ENCODE measurements at places on chromosomes 13 and 19.

DNA sequence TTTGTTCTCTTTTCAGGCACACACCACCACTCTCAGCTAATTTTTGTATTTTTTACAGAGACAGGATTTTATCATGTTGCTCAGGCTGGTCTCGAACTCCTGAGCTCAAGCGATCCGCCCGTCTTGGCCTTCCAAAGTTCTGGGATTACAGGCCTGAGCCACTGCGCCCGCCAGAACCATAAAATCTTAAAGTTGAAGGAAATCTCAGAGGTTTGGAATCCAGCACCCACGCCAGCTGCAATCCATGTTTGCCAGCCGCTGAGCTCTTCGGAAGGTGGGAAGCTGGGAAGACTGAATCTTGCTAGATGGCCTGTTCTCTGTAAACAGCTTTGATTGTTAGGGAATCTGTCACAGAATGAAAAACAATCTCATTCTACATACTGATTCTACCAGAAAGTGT lies 38.5 kb downstream of the SPATA13 start:
- no peak for DNase-seq

- DNase-seq = no peak
Measured at GRCh38 chr13:99044764-99045163, 66.9 kb upstream of the DOCK9 start.

DNA sequence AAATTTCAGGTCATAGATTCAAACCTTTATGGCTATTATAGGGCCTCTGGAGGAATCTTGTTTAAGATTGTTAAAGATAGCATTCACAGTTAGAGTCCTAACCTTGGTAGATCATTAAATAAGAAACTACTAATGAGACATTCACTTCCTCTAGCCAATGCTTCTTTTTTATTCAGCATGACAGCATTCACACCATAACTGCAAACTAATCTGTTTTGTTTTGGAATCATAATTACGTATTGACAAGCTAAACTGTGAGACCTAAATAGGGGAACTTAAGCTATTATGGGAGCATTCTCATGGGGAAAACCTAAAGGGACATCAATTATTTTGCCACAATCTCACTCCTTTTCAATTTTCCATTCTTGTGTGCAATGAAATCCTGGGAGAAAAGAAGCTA lies 653.8 kb downstream of the PCDH9 start:
- DNase-seq = no peak

DNA sequence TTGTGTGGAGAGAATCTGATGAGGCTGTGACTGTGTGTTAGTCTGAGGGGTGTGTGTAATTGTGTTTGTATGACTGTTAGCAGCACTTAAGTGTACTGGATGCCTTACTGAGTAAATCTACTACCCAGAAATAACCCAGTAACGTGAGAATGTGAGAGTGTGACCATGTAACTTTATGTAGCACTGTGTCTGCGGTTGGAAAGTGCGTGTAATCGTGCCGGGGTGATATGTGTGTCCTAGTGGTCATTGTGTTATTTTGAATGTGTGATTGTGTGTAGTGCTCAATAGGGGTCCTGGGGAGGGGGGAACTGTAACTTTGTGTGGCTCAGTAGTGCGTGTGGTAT lies 550 bp downstream of the ZNF383 start:
- DNase-seq = no peak

DNA sequence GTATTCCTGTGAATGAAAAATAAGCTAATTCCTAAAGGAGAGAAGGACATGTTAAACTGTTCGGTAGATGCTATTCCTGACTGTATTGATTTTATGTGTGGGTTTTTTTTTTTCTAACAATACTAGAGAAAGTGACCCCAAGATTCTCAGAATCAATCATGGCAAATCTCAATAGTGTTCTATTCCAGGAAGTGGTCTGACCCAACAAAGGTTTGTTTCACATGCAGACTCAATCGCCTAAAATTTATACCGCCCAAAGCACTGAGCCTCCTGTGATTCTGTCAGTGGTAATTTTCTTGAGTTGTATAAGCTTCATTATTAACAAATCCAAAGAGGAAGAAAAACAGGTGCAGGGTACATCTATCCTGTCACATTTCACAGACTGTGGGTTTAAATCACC lies 293.7 kb downstream of the SUCLA2 start:
- DNase-seq = no peak

GRCh38 chr19:50952910-50953309 lies at the start of gene KLK5:
Gene KLK5, minus strand, starts transcription at chr19:50953038. Its CDS starts 381 bp downstream, at chr19:50952657.
- DNase-seq = no peak

DNA sequence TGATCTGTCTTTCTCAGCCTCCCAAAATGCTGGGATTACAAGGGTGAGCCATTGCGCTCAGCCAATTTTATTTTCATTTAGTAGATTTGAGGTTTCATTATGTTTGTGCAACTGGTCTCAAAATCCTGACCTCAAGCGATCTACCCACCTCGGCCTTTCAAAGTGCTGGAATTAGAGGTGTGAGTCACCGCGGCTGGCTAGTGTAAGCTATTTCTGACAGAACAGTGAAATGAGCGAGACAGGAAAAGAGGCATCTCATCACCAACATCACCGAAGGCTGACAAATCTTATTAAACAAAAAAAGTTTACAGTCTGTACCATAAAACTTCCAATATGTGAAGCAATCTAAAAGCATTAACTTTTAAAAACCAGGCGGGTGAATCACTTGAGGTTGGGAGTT lies 12.2 kb upstream of the ZNF888 start:
- DNase-seq = no peak

GRCh38 chr19:13024126-13024950 lies 29.1 kb downstream of the NFIX start:
- no peak for DNase-seq

DNA sequence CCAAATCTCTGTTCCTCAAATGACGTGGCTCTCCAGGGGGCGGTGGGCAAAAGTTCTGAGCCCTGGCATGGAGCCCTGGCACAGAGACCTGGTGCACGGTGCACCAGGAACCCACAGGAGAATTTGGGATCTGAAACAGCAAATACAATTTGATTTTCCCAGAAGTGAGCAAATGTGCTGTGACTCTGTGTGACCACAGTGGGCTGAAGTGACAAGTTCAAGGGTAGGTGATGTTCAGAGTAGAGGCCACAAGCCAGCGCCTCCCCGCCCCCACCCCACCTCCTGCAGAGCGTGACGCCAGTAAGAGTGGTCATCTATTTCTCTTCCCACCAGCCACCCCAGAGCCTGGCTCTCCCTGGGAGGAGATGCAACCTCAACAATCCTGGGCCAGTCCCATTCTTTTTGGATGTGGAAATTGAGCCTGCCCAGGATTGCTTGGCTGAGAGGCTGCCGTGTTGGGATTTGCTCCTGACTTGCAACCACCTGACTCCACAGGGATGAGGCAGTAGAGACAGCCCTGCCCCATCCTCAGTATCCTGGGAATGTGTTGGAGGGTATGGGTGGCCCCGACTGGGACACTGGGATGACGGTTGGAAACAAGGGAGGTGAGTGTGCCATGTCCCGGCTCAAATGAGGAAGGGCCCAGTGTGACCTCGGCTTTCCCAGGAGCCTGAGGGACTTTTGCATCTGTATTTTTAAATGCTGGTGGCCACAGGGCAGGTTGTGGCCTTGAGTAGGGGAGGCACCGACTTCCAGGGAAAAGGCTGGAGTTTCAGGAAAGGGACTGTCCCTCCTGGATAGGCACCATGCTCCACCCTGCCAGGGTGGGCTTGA lies 11.1 kb upstream of the BCL3 start:
- DNase-seq = no peak

DNA sequence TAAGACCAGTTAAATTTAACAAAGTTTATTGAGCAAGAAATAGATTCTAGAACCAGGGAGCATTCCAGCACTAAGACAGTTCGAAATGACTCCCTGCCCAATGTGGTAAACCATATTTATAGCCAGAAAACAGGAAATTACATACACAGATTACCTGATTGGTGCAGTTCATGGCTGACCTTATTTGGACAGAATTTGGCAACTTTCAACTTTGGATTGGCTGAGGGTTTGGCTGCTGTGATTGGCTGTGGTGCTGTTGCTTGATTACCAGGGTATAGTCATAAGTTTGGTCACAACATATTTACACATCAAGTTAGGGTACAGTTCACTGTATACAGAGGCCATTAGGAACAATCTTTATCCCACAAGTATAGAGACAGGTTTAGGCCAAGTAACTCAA lies 984.8 kb upstream of the MIR17HG start:
- no peak for DNase-seq

DNA sequence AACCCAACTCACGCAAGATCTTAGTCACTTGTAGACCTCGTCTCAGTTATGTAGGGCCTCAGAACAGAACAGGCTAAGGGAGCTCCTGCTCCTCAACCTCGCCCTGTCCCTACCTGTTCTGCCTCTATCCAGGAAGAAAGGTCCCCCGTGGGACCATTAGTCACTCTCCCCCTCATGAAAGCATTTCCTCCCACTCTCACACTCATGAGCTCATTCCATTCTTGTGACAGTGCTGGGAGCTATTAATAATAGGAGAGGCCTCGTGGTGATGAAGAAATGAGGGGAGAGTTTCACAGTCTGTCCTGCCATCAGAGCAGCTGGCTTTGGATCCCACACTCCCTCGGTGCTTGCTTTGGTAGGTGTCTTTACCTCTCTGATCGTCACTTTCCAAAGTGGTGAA lies 10.2 kb downstream of the PPP2R1A start:
- no peak for DNase-seq

DNA sequence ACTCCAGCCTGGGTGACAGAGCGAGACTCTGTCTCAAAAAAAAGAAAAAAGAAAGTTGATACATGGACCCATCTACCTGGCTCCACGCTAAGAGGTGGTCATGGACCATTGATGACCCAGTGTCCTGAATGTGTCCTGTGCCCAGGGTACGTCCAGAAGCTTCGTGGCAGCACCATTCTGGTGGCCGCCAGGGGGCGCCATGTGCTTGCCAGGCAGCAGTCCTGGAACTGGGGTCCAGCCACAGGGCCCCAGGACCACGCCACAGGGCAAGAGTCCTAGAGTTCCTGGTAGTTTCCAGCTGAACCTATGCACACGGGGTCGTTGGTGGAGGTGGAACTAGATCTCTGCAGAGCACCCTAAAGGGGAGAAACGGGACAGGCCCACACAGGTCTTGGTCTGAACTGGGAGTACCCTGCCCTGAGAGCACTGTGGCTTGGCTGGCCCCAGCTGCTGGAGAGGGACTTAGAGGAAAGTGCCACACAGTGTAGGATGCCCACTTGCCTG lies 19.9 kb upstream of the FBXO27 start:
- DNase-seq = peak; percentile 67

GRCh38 chr19:28736528-28736927 lies 476.4 kb downstream of the UQCRFS1 start:
- no peak for DNase-seq

- DNase-seq = peak; percentile 69
Measured at GRCh38 chr19:7705387-7706187, 3.7 kb upstream of the FCER2 start.

GRCh38 chr13:112819111-112819510 lies 129.3 kb downstream of the ATP11A start:
- no peak for DNase-seq

GRCh38 chr19:7993560-7993959 lies 11.9 kb downstream of the ELAVL1 start:
- DNase-seq = no peak

GRCh38 chr13:58254943-58255342 lies 623.4 kb downstream of the PCDH17 start:
- DNase-seq = no peak

DNA sequence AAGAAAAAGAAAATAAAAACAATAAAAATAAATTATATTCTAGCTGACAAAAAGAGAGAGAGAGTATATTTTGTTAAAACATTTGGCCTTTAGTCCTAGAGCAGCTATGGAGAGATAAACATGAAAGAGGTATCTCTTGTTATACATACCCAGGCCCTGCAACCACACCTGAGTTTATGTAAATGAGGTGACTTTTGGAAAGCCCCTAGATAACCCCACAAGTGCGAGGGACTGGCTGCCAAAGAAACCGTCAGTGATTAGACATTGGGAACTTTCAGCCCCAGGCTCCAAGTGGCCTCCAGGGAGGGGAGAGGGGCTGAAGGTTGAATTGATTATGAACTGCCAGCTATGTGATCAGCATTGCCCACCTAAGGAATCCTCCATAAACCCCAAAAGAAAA lies 2.1 kb upstream of the NLRP7 start:
- DNase-seq = no peak

DNA sequence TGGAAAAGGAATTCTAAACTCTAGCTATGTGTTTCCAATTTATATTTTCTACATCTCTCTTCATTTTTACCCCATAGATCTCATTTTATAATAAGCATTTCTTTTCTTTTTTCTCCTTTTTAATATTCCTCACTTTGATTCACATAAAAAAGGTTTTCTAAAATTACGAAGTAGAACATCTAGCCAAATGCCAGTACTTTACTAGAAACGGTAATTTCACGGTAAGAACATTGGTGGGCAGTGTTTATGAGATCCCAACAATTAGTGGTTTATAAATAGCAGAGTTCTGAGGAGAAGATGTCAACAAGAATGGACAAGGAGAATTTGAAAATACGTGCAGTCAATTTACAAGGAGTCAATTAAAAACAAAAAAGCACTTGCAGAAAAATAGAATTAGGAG lies 94.8 kb downstream of the PCDH9 start:
- no peak for DNase-seq

GRCh38 chr13:107767119-107767518 lies 448.2 kb downstream of the LIG4 start:
- DNase-seq = no peak

- DNase-seq = peak; percentile 81
Measured at GRCh38 chr13:91347996-91348905, 764 bp downstream of the MIR17HG start.

- no peak for DNase-seq
Measured at GRCh38 chr13:61833228-61833627, 417.6 kb upstream of the PCDH20 start.

DNA sequence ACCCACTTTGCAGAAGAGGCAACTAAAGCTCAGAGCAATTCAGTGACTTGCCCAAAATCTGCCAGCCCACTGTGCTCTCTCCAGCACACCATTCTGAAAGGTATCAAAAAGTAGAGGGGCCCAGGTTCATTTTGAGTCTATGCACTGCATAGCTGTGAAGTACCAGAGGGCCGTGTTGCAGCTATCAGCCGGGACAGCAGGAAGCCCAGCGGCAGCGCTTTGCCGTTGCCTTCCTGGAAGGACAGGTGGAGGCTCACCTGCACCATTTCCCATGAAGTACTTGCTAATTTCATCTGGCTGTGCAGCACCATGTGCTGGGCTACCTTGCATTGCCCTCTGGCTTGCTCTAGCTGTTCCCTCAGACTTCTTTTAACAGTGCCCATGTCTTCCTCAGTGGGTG lies 2.7 kb upstream of the SERPINE3 start:
- DNase-seq = no peak
